Activated CD4-positive, alpha-beta T cell treated with anti-CD3 and anti-CD28 coated beads for 24 hours (primary cell): ENCODE measurements at places on chromosomes 13 and 19.

- DNase-seq, result no peak
Observed at GRCh38 chr13:41842036-41842620, 118.8 kb downstream of the VWA8 start.

DNA sequence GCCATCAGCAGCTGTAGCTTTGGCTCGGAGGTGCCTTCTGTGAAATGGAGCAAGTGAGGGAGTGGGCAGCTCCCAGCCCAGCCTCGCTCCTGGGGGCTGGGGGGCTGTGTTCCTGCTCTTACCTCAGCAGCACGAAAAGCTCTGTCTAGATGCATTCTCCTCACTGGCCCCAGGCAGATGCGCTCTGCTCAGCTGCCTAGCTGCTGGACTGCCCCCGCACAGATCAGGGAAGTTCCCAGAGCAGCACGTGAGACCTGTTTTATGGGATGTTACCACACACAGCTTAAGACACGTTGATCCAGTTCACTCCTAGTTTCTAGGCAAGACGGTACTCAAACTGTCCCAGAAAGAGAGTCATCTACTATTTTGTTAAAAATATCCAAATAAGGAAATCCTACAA, 13.6 kb downstream of the LCP1 start:
- DNase-seq, result peak; percentile 43

GRCh38 chr19:13981467-13981866, 24.7 kb downstream of the RFX1 start:
- no peak for DNase-seq

DNA sequence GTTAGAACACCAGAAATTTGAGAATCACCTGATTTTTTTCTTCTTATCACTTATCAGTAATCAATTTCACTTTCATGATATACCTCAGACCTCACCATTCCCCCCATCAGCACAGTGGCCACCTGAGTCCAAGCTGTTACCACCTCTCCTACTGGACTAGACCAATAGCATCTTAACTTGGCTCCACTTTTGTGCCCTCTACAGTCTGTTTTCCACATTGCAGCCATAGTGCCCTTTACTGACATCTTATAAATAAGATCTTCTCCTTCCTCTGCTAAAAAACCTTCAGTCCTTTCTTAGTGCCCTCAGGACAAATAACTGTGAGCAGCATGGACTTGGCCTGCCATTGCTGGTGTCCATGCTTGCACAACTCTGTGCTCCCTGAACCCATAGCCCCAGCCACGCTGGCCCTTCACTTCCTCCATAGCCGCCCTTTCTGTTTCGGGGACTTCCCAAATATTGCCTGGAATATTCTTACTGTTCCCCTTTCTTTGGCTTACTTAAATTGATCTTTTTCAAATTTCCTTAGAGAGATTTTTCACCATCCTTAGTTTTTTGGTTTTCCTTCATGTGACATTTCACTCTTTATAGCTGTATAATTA, 380.8 kb downstream of the LMO7 start:
- DNase-seq, result no peak

GRCh38 chr13:59280297-59280696, 883.4 kb downstream of the DIAPH3 start:
- DNase-seq, result no peak

- no peak for DNase-seq
Observed at GRCh38 chr19:37718304-37718703, 1.3 kb downstream of the ZNF607 start.

- DNase-seq, result no peak
Observed at GRCh38 chr19:35098413-35099049, 17.1 kb upstream of the FXYD3 start.

DNA sequence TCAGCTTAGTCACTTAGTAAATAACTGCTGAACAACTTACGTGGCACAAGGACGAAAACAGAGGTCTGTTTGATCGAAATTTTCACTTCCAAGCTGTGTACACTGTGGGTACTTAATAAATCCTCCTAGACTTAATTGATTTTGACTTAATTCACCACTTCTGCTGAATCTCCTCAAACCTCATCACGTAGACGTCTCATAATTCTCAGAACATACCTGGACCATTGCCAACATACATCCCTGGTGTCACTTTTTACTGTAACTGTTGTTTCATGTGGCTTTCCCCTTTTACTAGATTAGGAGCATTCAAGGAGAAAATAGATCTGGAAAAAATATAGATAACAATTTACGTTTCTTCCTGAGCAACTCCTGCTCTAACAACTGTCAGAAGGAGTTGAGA, 105.0 kb downstream of the MBNL2 start:
- no peak for DNase-seq
